ENCODE measurements at places on chromosomes 2 and 18.

- DNase-seq: no peak
Observed at GRCh38 chr2:120758181-120759144, 22.8 kb downstream of the GLI2 start.

GRCh38 chr18:48782381-48782861 is 168.3 kb downstream of the SMAD7 start:
- DNase-seq: no peak

DNA sequence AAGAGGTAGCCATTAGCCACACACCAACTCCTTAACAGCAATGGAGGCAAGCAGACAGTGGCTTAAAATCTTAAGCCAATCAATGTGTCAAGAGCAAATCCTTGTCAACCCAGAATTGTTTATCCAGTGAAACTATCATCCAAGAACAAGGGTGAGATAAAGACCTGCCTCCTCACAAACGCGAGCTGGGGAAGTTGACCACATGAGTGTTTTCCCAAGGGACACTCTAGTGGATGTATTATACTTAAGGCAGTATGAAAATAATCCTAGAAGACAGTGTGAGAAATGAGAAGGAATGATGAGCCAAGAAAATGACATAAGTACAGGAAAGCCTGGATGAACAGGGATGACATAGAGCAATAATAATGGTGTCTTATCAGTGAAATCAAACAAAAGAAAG is 209.6 kb downstream of the TWIST2 start:
- no peak for DNase-seq

GRCh38 chr2:163123526-163123925 is 285.0 kb upstream of the KCNH7 start:
- no peak for DNase-seq

DNA sequence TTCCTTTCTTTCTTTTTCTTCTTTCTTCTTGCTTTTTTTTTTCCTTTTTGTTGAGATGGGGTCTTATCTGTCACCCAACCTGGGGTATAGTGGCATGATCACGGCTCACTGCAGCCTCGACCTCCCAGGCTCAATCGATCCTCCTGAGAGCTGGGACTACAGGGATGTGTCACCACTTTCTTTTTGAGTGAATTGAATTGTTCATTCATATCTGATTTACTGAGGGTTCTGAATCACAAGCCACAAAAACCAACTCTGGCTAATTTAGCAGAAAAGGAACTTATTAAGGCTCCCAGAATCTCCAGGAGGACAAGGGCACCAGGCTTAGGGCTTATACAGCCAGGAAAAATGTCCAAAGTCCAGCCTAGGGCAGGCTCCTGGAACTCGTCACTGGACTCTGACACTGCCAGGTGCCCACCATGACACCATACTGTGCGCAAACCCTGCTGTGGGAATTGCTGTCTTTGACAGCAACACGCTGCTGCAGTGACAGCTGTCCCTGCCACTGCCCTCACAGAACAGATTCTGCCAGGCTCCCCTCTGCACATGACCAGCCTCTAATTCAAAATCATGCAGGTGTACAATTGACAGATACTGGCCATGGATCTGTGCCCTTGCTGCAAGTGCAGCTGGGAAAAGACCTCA is 42.9 kb upstream of the EML6 start:
- no peak for DNase-seq

DNA sequence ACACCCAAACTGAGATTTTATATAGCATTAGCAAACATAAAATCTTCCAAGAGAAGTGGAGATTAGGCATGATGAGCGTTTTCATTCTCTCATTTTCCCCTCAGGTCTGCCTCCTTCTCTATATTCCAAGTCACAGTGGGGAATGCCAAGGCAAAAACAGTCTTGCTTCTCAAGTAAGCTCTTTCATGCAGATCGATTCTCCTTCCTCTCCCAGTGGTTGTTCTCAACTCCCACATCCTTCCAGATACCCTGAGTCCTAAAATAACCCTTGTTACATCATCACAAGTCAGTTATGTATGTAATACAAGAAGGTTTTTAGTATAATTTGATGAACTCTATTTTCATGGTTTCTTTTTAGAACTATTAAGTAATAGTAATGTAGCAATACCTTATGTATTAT is 150.6 kb downstream of the TXNL1 start:
- DNase-seq: no peak

DNA sequence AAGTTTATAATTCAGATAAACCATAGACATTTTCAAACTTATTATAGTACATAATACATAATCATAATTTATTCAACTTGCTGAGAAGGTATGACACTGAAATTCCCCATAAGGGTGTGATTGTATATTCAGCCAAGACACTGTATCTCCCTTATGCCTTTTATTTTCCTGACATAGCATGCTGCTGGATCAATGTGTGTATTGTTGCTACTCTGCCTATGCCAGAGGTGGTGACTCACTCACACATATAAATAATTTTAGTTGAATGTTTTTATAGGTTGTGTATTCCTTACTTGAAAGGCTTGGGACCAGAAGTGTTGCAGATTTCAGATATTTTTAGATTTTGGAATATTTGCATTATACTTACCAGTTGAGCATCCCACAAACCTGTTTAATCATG is 86.8 kb downstream of the VRK2 start:
- DNase-seq: no peak

DNA sequence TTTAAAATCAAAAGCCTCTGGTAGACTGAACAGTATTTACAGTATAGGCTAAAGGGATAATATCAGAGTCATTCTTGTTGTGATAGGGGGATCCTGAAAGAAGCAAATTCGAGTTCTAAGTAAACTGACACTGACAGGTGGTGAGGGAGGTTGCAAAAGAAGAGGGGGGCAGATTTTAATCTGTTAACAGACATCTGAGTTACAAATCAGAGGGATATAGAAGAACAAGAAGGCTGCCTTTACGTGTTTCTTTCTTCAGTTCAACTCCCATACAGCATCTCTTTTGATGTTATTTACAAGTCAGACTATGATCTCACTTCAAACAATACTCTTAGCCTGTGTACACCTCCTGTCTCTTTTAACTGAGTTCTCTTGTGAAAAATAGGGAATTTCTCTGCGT is 16.3 kb upstream of the ITGA4 start:
- no peak for DNase-seq

DNA sequence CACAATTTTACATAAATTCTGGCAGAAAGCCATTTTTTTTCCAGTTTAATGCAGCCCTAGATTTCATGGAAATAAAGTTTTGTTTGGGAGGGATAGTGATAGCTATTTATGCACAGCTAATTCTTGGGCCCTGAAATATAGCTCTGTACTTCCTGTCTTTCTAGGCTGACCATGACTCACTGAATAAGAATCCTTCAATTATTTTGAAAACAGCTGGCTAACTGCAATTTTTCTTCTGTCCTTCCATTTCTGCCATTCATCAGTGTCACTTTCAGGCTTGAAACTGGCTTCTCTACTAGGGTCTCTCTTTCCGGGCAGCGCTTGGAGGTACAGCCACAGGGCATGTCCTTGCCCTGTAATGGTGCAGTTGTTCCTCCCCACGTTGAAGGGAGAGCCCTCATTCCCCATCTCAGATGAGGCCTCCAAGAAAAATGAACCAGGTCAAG is 97.1 kb upstream of the TMEM178A start:
- no peak for DNase-seq

DNA sequence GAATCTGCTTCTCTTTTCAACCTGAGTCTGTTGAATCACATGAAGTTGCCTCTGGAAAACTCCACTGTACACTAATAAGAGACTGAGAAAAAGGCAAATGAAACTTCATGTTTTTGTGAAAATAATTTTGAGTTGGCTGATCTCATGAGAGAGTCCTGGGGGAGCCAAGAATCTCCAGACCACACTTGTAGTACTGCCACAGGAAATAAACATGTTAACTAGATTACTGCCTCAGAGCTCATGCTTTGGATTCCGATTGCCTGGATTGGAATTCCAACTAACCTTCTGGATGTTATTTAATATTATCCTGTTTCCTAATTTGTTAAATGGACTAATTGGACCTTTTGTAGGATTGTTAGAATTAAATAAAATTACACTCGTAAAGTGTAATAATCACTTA is 25.2 kb downstream of the NUP35 start:
- DNase-seq: peak; percentile 17

- no peak for DNase-seq
Observed at GRCh38 chr18:54240629-54241107, 16.2 kb upstream of the MBD2 start.

- DNase-seq: no peak
Observed at GRCh38 chr18:75051757-75052156, 157.2 kb downstream of the PTGR3 start.

DNA sequence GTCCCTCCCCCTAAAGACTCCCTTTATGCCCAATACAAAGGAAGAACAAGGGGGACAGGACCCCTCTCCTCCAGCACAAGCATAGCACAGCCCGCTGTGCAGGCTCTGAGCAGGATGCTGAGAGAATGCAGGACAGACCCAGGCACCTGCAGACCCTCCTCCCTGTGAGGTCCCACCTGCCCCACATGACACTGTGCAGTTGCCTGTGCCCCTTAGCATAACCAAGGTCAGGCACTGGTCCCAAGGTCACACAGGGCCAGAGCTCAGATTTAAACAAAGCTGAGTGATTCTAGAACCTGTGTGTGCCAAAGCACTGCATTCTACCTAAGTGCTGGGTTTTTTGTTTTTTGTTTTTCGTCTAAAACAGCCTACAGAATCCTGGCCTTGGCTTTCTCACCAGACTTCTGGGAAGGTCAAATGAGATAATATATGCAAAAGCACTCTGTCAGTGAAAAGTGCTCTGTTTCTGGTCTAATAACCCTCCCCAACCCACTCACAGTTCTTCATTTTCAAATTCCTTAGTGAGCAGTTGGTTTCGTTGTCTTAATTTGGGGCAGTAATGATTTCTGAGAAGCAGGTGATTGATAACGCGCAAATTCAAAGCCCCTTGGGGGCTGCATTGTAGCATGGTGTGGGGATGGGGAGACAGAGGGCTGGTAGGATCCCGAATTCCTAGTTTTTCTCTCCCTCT is 125.7 kb downstream of the KCTD1 start:
- no peak for DNase-seq

GRCh38 chr2:102052365-102052764 is 60.6 kb downstream of the IL1R2 start:
- no peak for DNase-seq

GRCh38 chr2:207801259-207801658 is 31.6 kb upstream of the FZD5 start:
- no peak for DNase-seq

DNA sequence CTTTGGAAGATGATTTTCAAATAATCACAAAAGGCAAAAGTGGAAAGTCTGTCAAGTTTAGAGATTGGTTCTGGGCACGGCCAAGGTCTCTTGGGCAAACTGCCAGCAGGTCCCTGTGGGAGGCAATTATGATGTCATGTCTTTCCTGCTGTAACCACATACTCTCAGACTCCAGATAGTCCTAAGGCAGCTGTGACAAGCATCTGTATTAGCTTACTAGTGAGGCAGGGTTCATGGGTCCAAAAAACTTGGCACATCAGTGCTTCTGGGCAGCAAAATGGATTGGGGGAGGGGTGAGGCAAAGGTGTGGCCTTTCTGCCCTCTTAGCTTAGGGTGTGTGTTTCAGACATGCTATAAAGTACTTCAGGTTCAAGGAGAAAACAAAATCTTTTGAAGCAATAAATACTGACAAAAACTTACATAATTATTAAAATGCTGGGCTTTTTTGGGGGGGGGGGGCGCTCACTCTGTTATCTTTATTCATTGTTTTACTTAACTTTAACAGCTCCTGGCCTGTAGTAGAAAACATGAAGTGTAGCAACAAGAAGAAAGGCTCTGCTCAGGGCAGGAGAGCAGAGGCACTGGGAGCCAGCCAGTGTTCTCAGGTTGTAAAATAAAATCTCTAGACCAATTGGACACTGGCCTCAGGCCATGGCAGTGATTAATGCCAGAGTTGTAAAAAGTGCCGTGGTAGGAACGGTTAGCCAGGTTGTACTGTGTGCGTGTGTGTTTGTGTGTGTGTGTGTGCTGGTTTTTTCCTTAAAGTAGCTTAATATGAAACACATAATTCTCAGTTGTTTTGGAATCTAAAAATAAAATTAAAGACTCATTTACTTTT is 14.3 kb upstream of the TANC1 start:
- peak; percentile 70 for DNase-seq

DNA sequence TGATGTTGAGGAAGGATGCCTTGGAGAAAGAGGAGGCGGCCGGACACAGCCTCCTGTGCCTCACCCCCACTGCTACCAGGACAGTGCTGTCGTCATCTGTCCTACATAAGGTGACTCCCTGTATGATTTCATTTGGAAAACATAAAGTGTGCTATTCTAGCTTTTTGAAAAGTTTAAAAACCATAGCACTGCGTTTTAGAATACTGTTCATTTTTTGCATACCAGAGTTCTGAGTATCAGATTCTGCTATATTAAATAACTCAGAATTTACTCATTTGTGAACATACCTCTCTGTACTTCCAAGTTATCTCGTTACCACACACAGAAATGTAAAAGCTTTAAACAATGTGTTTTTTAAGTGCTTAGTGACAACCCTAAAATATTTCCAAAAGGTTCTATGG is 302.9 kb downstream of the LRRTM1 start:
- DNase-seq: no peak

- peak; percentile 49 for DNase-seq
Observed at GRCh38 chr2:2331881-2332280, 806 bp upstream of the MYT1L start.

- no peak for DNase-seq
Observed at GRCh38 chr2:6355886-6356761, 509.6 kb downstream of the CMPK2 start.

GRCh38 chr18:11009869-11010268 is 139.5 kb downstream of the PIEZO2 start:
- DNase-seq: no peak

DNA sequence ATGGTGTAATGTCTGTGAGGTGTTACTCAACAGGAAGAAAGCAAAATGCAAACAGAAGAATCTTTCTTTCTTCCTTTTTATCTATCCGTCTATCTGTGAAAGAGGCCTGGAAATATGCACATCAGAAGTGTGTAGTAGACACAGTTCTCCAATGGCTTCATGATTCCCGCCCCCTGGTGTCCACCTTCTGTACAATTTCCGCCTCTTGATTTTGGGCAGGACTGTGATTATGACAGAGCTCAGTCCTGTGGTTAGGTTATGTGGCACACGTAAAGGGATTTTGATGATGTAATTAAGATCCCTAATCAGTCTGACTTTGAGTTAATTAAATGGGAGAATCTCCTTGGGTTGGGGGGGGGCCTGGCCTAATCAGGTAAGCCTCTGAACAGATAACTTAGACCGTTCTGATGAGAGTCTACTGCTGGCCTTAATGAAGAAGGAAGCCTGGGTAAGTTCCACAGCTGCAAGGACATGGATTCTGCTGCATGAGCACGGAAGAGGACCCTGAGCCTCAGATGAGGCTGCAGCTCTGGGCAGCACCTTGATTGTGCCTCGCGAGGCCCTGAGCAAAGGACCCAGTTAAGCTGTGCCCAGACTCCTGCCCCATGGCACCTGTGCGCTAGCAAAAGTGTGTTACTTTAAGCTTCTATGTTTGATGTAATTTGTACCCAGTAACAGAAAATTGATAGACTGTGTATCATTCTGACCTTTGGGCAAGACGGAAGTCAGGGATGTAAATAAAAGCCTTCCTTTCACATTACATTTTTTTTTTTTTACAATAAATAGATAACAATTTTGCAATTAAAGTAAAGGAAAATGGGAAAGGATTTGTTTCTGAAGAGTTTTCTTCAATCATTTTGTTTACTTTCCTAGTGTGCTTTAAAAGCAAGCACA is 11.3 kb upstream of the KCNF1 start:
- peak; percentile 79 for DNase-seq

Measured in SK-N-SH (cell line).